ENCODE measurements at places on chromosomes 11 and 22.

DNA sequence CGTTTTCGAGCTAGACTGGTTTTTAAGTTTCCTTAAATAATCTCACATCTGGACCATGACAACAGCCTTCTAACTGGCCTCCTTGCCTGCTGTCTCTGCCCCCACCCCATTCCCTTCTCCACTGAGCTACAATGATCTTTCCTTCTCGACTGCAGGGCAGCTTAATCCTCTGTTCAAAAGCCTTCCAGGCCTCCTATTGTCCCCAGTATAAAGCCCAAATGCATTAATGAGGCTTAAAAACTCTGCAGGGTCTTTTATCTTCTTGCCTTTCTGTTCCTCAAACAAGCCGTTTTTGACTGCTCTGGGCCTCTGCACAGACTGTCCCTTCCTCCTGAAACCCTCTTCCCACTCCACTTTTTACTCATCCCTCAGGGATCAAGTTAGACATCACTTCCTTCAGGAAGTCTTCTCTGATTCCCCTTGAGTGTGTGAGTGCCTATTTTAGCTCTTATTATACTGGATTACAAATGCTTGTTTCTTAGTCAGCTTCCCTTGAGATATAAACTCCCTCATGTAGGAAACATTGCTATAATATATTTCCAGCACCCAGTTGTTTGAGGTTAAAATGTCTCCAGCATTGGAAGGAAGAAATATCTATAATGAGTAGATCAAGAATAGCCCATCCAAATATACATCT is 23.6 kb upstream of the PAMR1 start:
- DNase-seq, result no peak

GRCh38 chr22:17875156-17875555 is 100.9 kb upstream of the BID start:
- no peak for DNase-seq

- DNase-seq, result no peak
Measured at GRCh38 chr11:61131186-61131585, 28.9 kb downstream of the CD5 start.

DNA sequence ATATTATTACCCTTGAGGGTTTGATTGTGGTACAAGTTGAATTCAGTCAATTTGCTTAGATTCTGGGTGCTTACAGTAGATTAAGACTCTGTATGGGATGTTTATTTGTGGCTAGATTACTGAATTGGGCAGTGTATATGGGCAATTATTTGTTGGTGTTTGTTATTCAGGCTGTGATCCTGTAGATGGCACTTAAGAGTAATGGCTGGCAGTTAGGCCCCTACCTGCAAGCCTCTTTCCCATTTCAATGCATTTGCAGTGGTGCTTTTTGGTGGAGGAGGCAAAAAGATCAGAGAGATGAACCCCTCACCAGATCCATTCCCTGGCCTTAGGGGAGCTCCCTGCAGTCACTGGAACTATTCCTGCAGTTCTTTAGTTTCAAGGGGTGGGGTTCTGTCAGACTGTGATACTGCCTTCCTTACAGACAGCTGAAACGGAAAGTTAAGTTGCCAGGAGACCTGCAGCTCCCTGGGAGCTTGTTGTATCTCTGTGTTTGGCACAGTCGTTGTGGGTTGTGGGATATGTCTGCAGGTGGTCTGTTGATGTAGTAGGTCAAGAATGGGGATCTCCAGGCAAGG is 199.5 kb downstream of the AASDHPPT start:
- DNase-seq, result peak; percentile 17

DNA sequence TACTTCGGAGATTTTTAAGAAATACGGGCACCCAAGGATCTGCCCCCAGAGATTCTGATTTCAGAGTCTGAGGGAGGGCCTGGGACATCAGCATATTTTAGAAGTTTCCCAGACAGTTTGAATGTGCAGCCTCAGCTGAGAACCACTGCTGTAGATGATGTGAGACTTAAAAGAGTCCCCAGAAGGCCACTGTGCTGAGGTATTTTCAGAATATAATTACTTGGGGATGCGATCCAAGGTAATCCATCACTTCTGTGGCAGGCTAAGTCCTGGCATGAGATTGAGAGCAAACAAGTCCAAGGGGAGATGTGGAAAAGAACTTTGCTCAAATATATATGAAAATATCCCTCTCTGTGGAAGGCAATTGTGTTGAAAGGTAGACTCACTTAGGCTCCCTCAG is 48.3 kb upstream of the AMOTL1 start:
- no peak for DNase-seq

DNA sequence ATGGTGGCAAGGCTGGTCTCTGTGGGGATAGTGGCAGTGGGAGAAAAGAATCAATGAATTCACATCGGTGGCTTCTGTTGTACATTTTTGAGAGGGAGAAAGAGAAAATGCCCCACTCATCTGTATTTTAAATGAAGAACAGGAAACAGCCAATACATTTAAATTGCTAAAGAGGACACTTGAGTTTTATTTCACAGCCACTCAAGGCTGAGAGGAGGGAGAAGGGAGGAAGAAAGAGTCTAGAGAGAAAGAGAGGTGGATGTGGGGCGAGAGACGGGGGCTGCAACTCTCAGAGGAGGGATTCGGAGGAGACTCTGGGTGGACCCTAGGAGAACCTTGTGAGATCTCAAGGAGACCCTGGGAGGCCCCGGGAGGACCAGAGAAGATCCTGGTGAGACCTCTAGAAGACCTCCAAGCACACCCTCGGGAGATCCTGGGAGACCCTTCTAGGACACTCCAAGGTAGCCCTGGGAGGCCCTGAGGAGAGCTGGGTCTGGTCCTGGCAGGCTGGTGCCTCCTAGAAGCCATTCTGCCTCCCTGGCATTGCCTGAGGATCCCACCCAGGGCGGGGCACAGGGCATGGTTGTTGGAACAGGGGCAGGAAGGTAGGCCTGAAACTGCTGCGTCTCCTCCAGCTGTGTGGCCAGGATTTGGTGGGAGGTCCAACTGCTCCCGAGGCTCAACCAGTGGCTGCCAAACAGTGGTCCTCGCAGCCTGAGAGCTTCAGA is 91.0 kb upstream of the SHISAL1 start:
- no peak for DNase-seq

DNA sequence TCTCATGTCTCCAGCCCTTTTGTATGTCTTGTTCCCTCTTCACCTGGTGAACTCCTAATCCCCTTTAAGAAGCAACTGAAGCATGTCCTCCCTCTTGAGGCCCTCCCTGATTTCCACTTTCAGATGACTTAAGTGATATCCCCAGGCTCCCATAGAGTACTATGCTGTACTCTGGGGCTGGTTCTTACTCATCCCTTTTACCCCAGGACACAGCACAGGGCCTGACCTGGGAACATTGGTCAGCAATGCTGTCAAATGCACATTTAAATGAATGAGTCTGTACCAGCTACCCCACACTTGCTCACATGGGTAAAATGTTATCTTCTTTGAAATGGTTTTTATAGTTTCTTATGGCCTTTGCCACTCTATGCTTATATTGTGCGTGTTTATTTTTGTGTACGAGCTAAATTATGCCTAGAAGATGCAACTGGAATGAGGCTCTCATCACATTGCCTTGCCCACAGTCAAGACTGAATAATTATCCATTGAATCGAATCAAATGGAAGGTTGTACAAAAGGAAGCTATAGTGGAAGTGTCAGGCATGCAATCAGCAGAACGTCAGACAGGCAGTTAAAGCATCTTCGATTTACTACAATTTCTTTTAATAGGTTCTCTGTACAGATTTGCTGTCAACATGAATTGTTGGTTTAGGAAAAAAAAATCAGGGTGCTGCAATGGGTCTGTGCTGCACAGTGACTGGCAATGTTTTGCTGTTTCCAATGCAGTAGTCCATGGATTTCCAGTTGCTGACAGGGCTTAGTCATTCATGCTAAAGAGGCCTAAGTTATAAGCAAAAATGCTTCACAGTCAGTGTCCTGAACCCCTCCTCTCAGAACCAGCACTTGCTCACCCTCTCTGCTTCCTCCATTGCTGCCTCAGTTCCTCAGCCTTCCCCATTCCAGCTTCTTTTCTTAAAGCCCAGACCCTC is 79.5 kb downstream of the PARVA start:
- no peak for DNase-seq

DNA sequence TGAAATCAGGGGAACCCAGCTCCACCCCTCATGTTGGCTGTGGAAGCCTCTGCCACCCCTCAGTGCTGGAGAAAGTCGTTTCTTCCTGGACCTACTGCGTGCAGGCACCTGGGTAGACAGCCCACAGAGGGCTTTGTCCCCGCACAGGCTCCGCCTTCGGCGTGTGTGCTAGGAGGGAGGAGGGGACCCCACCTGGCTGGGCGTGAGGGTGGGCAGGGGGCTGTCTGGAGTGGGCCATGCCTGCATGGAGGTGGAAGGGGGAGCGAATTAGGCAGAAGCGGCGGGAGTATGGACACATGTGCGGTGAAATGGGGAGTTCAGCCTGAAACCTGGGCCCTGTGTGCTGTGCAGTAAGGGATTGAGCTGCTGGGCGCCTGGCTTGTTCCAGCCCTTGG is 49.3 kb downstream of the FBLN1 start:
- DNase-seq, result no peak

GRCh38 chr11:35218956-35219355 is 80.0 kb downstream of the CD44 start:
- no peak for DNase-seq

- DNase-seq, result no peak
Measured at GRCh38 chr11:61476371-61476770, 32.2 kb upstream of the LRRC10B start.

DNA sequence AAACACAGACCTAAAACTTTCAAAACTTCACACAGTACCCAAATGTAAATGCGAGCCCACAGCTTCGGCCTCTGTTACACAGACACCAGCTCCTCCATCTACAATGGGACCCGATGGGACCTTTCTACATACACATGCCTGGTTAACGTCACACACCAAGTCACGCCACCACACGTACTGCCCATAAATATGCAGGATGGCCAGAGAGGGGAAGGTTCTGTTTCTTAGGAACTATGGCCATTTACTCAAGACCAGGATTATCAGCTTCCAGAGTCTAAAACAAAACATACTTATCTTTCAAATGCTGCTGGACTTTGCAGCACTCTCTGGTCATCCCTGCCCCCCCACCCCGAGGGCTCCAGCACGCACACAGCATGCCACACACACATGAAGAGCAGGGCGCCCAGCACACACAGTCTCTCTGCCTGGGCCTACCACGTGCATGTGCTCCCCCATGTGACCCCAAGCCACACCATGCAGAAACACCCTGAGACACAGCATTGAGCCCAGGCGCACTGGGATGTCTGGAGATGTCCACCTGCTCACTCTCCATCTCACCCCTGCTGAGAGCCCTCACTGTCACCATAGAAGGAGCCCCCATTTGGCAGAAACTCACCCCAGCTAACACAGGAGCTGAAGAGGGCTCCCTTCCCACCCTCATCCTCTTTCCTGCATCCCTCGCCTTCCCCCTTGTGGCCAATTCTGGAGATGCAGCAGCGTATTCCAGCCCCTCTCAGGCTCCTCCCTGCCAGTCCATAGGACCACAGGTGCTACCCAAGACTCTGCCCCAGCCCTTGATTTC is 61.8 kb downstream of the SLC22A12 start:
- peak; percentile 89 for DNase-seq

- no peak for DNase-seq
Measured at GRCh38 chr11:109794501-109794900, 298.7 kb upstream of the ZC3H12C start.

DNA sequence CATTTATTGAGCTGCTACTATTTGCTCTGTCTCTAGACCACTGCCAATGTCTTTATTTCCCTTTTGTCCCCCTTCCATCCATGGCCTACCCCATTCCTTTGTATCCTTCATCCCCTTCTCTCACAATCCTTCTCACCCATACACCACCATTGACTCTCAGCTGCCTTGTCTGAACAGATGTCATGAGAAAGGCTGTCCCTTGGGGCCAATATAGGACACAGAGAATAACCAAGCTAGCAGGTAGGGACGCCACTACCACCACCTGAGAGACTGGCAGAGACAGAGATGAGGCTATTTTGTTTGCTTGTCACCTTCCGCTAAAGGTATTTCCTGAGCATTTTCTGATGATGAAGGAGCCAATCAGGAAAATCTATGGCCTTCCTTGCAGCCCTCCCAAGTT is 138.9 kb downstream of the CD44 start:
- DNase-seq, result no peak
